ENCODE measurements at places on chromosomes 1 and 21.

GRCh38 chr1:150973258-150973835, 1.3 kb downstream of the CERS2 start:
- no peak for DNase-seq

DNA sequence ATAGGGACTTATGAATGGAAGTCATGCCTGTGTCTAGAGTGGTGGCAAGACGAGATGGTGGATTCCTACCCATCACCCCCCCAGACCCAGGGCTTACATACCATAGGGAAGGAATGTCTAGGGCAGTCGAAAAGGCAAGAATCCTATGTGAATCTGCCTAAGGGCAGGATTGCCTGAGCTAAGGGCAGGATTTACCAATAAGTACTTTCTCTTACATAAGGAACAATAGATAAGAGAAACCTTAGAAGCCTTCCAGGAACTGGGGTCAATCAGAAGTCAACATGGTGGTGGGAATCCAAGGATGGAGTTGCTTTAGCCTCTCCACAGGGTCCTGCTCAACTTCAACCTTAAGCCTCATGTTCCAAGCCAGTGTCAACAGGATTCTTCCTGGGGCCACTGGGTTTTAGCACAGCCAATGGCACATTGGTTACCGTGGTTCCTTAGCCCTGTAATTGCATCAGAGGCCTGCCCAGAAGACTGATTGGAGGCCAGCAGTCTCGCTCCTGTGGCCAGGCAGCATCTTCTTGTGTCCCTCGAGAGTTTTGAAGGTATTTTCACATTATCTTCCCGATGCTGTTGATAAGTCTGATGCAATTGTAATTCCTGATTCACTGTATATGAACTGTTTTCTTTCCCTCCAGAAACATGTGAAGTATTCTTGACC, 20.7 kb downstream of the BACE2 start:
- DNase-seq: no peak

DNA sequence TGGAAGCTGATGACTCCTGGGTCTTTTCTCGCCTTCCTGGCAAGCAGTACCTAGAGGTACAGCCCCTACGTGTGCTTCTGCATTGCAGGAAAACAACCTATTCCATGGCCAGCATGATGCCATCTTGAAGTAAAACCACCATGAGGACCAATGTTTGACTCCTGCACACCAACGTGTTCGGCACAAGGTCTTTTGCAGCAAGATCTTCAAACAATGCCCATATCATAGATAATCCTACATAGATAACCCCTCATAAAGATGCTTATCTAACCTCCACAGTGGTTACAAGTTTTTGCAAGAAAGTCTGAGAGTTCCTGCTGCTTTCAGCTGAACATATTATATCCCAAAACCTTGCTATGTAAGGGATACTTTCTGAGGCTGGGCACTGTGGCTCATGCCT, 141.1 kb upstream of the MAP1LC3C start:
- no peak for DNase-seq

DNA sequence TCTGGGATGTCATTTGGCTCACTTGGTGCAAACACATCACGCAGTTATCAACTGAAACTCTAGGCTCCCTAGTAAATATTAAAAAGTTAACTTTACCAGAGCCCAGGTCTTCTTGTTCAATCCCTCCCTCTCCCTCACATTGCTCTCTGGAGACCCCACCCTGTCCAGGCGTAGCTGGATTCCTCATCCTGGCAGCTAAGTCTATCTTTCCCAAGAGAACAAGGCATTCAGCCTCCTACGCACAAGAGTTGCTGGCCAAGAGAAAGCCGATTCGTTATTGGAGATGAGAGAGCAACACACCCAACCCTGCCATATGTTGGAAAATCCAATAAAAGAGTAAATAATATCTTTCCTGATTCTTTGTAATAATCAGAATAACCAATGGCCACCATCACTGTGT, 117.9 kb downstream of the SLC30A10 start:
- no peak for DNase-seq

DNA sequence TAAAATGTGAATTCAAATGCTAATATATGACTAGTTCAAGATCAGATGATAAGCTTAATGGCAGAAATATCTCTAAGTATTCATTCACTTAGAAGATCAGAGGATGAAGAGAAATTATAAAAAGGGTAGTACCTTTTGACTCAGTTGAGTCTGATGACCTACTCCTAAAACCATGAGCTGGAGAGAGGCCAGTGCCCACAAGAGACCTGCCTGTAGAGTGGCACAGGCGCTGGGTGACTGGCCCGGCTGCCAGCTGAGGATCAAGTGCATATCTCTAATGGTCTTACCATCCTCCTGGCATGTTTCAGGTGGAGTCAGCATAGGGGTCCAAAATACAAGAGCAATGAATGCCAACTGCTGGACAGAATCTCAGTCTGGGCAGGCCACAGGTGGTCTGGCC, 14.1 kb downstream of the DDAH1 start:
- no peak for DNase-seq

GRCh38 chr1:155978973-155979429, 654 bp upstream of the ARHGEF2 start:
- no peak for DNase-seq

GRCh38 chr1:54070171-54070837, 16.9 kb downstream of the TCEANC2 start:
- DNase-seq: no peak

GRCh38 chr1:100087396-100087795, 45.3 kb downstream of the SASS6 start:
- no peak for DNase-seq

DNA sequence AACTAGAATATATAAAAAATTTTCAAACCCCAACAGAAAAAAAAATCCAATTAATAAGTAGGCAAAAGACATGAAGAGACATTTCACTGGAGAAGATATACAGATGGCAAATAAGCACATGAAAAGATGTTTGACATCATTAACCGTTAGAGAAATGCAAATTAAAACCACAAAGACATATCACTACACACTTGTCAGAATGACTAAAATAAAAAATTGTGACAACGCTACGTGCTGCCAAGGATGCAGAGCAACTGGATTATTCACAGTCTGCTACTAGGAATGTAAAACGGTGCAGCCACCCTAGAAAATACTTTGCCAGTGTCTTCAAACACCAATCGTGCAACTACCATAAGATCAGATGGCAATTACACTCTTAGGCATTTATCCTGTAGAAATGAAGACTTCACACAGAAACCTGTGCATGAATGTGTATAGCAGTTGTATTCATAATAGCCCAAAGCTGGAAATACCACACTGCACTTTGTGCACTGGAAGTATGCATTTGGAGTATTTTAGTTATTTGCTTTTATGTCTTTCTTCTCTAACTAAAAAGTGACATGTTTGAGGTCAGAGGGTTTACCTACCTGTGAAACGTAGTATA, 75.3 kb upstream of the PALMD start:
- no peak for DNase-seq

DNA sequence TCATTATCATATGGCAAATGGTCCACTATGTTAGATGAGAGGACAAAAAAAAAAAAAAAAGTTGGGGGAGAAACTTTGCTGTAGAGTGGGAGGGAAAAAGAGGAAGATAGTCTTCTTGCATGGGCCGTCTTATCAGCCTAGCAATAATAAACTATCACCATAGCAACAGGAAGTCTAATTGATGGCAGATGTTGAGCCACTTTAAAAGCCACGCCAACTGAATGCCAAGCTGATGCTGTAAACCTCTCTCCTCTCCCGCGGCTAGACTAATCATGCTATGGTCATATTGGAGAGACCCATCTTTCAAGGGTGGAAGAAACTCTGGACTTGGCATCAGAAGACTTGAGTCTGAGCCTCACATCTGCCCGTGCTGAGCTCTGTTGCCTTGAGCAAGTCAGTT, 122.2 kb upstream of the HOOK1 start:
- DNase-seq: no peak

DNA sequence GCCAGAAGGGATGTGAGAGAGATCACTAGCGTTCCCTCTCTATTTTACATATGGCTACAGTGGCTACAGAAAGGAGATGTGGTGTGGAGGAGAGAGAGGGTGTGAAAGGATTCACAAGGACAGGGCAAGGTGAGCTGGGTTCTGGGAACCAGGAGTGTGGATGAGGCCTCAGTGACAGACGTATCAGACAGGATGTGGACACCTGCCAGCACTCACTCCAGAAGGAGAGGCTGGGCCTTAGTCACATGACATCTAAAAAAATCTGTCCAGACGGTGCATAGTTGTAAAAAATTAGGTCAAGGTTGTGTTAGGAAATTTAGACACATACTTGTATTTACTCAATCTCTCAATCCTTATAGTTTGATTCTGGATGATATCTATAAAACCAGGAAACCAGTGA, 10.6 kb downstream of the TRIM67 start:
- no peak for DNase-seq

- DNase-seq: no peak
Observed at GRCh38 chr1:150006881-150007421, 3.6 kb downstream of the OTUD7B start.

DNA sequence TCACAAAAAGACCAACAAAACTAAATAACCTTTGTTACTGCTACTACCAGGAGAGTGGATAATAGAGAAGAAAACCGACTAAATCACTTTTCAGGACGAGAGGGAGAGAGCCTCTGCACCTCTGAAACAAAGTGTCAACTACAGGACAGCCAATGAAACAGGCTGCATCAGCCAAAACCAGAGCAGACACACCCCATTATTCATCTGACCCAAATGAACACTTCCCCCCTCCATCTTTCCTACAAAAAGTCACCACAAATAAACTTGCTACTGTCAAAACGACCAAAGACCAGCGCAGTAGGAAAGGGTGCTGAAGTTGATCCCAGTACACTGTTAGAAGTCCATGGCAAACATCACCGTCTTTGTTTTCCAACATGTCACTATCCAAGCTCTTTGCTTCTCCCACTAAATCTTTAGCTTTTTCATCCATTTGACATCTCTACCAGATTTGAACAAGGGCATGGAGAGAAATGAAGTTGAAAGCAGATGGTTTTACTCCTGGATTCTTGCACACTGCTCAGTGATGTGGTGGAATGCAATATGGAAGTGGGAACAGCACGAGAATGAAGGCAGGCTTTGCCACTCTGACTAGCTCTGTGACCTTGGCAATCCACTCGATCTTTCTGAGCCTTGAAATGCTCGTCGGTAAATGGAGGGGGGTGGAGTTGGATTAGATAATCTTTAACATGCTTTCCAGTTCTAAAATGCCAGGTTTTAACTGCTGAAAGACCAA, 20.5 kb downstream of the DSTYK start:
- no peak for DNase-seq

DNA sequence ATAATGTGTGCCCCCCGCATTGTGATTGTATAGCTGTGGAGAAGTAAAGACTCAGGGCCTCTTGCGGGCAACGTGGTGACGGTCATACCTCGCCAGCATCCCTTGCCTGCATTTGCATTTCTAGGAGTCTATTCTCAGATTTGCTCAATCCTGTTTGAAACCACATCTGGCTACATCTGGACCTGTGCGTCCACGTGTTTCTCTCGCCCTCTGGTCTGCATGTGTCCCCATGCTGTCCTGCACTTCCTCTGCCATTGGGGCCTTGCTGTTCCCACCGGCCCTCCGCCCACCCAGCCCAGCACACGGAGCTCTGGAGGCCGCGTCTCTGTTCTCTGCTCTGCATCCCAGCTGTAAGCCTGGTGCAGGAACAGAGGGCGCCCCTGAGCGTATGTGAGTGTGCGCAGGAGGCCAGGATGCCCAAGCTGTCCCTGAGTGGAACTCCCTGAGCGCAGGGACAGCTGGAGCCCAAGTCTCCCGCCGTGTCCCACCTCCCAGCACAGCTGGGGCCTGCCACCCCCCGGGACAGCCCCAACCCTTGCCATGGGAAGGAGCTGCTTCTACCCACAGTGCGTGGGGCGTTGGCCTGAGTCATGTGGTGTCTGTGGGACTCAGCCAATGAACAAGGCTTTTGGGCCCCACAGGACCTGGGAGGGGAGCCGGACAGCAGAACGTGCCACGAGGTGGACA, 1.6 kb downstream of the KRTAP10-2 start:
- no peak for DNase-seq

DNA sequence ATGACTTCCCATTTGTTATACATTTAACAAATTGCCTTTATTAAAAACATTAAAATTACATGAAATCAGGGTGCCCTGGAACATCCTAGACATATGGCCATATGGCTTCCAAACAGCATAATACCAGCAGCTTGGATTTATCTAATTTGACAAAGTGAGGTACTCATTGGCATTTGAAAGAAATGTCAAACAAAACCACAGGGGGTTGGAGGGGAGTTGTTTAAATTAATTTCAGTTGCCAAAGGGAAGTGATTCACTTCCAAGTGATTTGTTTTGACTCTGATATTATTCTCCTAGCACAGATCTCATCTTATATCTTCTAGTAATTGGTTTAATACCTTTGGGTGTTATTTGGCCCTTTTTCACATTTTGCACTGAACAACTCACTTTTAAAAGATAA, 24.5 kb upstream of the POU2F1 start:
- DNase-seq: no peak

GRCh38 chr1:165793951-165794350, 25.3 kb upstream of the TMCO1 start:
- DNase-seq: no peak

DNA sequence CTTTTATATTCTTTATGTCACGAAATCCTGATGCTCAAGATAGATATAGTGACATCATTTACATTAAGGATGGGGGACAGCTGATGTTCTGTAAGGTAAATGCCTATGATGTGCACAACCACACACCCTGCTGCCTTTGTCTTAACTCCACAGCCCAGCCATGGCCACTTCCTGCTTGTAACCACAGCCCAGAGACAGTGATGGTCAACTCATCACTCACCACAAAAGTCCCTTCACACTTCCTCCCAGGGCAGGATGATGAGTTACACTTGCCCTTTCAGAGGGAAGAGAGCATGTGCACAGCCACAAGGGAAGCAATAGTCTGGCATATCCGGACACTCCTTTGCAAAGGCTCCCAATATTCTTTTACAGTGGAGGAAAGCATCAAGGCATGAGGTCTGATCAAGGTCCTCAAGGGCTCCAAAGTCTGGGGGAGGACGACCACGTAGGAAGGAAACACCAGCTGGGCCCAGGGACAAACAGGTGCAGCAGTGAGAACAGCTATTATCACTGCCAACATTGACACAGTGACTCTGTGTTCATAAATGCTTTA, 53.8 kb downstream of the PLPP3 start:
- DNase-seq: no peak

GRCh38 chr1:115811140-115811828, 29.6 kb downstream of the NHLH2 start:
- no peak for DNase-seq

- no peak for DNase-seq
Observed at GRCh38 chr1:201125800-201126199, 1.2 kb downstream of the ASCL5 start.

- no peak for DNase-seq
Observed at GRCh38 chr1:229161740-229162139, 109.2 kb upstream of the RAB4A start.

- no peak for DNase-seq
Observed at GRCh38 chr1:71640116-71640515, 559.3 kb upstream of the ZRANB2 start.
